ENCODE measurements at places on chromosomes 6 and 20. TPM values are rescaled to one million over a fixed set of nuclear protein-coding genes. Genes with fewer than 3 reads are reported as not detected.

Gene MUCL3
- total RNA-seq: 0.10 TPM

Gene MANEA
- 3.8 TPM for total RNA-seq

Gene SCUBE3
- 0.05 TPM for total RNA-seq

Gene RHAG
- total RNA-seq: not detected

Gene IMPG1
- not detected for total RNA-seq
